ENCODE measurements at places on chromosomes 13 and 19.

DNA sequence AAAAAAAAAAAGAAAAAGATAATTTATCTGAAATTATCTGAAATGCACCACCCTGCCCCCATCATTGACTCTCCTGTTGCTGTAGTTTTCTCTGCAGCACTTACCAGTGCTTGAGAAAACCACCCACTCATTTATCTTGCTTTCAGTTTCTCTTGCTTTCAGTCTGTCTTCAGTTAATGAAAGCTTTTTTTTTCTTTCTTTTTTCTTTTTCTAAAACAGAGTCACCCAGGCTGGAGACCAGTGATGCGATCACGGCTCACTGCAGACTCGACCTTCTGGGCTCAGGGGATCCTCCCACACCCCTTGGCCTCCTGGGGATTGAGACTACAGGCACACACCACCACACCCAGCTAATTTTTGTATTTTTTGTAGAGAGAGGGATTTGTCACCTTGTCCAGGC is 4.3 kb upstream of the ACP5 start:
- no peak for DNase-seq

DNA sequence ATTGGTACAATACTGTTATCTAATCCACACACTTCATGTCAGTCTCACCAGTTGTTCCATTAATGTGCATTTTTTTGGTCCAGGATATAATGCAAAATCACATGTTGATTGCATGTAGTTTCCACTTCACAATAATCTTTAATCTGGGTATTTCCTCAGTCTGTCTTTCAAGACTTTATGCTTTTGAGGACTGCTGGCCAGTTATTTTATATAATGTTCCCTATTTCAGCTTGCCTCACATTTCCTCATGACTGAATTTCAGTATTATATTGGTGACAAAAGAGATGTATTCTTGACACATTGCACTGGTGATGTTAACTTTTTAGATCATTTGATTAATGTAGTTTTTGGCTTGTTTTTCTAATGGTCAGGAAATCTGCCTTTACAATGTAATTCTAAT is 368.3 kb downstream of the IRS2 start:
- DNase-seq: no peak

- no peak for DNase-seq
These were observed 172.5 kb downstream of the ITGBL1 start for GRCh38 chr13:101624981-101625380.

DNA sequence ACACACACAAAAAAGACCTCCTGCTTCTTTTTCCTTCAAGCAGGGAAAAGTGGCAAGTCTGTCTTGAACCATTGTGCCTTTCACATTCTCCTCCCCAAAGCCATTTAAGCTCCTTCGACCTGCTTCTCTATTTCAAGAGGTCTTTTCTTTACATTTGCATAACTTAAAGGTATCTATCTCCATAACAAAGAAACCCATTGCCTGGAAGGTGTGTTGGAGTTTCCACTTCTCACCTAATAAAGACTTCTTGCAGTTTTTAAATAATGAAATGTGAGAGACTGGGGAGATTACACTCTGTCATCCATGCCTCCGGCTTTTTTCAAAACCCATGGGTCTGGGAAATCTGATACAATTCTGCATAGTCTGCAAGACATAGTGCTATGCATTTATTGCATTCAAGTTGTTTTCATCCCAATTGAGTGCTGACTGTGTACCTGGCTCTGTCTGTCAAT is 41.8 kb upstream of the NBEA start:
- no peak for DNase-seq

DNA sequence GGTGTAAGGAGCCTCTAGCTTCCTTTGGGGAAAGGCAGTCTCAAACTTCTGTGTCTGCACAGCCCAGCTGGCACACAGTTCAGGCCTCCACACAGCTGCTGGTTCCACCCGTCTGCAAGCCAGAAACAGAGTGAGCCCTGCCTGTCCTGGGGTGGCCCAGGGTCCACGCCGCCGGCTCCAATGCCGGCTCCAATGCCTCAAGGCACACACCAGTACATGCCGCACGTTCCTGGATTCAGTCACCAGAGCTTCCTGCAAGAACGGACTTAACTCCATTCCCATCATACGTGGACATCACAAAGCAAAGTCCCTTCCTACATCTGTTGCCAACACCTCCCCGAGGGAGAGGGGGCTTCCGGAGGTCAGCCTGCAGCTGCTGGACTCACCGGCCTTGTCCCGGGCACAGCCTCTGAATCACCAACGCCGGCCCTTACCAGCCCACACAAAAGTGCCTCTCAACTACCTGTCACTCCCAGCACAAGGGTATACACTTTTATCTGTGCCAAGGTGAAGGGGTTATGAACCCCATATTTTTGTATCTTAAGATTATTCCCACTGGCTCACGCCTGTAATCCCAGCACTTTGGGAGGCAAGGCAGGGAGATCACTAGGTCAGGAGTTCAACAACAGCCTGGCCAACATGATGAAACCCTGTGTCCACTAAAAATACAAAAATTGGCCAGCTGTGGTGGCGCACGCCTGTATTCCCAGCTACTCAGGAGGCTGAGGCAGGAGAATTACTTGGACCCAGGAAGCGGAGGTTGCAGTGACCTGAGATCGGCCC is 8.5 kb downstream of the SH3GL1 start:
- DNase-seq: no peak

DNA sequence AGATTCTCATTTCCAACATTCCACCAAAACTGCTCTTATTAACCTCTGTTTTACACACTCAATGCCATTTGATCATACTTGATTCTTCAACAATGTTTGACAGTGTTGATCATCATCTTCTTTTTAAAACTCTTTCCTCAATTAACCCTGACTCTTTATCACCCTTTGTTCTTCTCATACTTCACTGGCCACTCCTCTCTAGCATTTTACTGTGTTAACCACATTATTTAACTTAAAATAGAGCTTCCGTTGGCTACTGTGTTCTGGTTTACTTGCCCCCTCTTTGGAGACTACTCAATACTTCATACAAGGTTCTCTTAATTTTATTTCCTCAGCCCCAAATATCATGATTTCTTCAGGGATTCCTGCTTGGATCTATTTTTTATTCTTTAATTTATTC is 121.1 kb upstream of the SPRY2 start:
- no peak for DNase-seq

DNA sequence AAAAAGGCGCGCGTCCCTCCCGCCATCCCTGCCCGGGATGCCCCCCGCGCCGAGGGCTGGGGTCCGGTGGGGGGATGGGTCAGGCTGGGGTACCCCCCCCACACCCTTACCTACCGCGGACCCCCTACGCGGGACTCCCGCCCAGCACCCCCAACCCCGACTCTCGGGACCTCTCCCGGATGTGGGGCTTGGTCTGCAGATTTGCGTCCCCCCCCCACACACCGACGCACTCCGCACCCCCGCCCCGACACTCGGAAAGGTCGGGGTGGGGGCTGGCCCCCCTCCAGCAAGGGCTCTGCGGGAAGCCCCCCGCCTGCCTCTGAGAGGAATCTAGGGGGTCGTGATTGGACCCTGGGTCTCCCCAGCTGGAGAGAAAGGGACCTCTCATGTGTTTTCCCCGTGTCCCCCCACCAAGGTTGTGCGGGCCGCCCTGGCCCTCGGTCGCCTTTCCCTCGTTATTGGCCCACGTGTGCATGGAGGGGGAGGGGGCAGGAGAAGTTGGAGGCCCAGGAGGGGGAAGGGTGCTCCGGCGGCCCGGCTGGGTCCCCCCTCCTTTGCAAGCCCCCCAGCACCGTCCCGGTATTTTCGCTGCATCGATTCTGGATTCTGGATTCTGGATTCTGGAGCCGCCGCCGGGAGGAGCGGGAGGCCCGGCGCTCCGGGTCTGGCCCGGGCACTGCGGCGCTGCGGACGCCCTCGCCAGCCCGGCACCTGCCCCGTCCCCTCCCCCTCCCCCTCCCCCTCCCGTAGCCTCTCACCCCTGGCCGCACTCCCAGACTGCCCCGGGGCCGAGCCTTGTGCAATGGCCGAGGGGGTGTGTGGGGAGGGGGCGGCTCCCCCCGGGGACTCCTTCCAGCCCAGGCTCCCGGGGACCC is 607 bp downstream of the NFIC start:
- no peak for DNase-seq

- no peak for DNase-seq
These were observed 16.6 kb downstream of the MED4 start for GRCh38 chr13:48078251-48078656.

DNA sequence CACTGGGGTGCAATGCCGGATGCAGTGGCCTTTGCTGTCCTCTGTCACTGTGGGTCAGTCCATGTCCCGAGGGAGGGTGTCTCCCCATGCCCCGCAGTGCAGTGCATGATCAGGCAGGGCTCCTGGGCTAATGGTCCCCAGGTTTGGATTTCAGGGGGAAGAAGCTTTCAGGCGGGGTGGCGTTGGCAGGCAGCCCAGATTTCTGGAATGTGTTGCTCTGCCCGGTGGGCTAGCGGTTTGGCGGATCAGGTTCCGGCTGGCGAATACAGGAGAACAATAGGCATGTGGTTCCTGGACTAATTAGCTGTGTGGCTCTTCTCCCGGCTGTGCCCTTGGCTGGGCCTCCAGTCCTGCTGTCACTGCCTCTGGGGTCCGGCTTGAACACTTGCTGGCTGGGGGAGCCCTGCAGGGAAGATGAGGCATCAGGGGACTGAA is 141.3 kb downstream of the FGF9 start:
- DNase-seq: no peak

GRCh38 chr19:31055454-31055853 is 293.8 kb downstream of the TSHZ3 start:
- DNase-seq: no peak
